AG20443 (cell line): ENCODE measurements at places on chromosomes 7 and 10.

DNA sequence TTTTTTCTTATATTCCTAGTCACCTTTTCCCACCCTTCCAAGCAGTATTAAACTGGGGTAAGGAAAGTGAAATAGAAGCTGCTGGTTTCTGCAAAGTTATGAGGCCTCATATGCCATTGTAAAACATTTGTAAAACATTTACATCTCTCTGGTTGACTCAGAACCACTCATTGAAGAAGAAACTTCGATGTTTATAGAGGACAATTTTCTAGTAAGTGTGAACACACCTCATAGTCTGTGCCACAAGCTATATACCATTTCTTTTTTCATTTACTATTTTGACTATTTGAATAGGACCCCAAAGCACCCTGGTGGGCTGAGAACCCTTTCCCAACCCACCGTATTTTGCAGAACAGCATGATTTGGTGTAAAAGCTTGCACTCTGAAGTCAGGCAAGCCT, 12.9 kb upstream of the ITGB1 start:
- no peak for DNase-seq

GRCh38 chr10:69952821-69953221, 99.8 kb upstream of the MACROH2A2 start:
- DNase-seq = no peak

DNA sequence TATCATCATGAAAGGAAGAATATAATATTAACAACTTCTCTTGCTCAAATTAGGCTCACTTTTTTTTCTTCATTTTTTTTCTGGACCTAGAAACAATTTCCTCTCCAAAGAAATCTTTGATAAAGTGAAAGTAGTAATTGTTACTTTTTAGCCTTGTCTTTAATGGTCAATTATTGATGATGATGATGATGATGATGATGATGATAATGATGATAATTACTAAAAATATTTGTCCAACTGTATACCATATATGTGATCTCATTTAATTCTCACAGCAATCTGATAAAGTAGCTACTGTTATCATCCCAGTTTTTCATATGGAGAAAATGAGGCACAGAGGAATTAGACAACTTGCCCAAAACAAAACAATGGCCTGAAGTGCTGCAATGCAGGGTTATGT, 12.8 kb downstream of the PRKG1 start:
- DNase-seq = no peak

DNA sequence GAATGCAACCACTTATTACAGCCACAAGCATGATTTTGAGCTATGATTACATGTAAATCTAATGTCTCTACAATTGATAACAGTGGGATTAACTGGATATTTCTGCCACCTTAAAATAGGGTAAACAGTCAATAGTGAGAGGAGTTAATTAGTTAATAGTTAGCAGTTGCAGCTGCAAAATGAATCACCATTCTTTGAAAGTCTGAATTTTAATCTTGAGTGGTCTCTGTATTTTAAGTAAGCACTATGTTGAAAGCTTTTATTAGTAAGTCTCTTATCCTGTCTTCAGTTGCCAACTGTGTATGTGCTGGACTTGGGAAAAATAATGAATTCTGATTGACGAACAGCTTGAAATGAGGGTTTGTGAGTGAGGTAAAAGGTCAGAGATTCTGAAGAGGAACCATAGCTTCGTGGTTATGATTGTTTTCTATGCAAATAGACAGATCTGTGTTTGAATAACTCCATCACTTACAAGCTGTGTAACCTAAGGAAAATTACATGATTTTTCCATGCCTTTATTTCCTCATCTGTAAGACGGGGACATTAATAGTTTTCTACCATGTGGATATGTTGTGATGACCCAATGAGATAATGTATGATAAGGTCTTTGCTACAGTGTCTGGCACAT, 75.2 kb downstream of the RNLS start:
- DNase-seq = no peak

- DNase-seq = peak; percentile 74
These were observed 45.7 kb downstream of the LYZL2 start for GRCh38 chr10:30583778-30584415.

DNA sequence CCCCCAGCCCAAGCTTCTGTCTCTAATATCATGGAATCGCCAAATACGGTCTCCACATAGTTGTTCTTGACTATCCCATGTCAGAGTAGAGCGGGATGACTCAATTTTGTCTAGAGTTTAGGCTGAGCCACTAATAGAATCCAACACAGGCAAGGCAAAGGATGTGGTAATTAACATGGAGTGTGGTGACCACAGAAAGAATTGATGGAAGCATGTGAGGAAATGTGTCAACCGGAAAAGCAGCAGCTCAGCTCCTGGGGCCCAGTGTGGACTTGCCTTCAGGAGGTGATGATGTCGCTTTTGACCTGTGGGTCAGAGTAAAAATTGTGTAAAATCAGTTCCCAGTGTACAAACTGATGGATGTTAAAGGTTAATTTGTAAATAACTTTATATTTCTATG, 139.3 kb upstream of the KLF6 start:
- peak; percentile 77 for DNase-seq

GRCh38 chr10:3772361-3773171, 12.4 kb downstream of the KLF6 start:
- DNase-seq = no peak

DNA sequence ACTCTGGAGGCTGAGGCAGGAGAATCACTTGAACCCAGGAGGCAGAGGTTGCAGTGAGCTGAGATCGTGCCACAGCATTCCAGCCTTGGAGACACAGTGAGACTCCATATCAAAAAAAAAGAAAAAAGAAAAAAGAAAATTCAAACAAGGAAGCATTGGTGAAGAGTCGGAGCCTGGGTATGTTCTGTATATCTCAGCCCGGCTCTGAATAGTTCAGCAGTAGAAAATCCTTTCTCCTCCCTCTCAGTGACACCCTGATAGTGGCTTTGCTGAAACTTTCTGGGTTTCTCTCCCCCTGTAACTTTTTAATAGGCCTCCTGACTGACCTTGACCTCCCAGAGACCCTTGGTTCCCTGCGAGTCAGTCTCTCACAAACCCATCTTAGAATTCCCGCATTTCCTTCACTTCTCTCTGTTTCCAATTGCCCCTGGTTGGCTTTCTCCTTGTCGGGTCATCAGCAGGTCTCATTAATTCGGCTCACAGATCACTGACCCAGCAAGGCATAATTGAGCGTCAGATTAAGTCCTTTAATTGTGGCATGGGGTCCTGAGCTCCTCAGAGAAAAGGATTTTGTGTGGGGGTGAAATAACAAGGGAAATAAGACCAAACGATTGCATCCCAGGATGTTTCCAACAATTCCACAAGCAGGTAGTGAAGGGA, 541.6 kb upstream of the NRP1 start:
- no peak for DNase-seq

- DNase-seq = no peak
These were observed 208.3 kb downstream of the JAZF1 start for GRCh38 chr7:27972276-27972675.

DNA sequence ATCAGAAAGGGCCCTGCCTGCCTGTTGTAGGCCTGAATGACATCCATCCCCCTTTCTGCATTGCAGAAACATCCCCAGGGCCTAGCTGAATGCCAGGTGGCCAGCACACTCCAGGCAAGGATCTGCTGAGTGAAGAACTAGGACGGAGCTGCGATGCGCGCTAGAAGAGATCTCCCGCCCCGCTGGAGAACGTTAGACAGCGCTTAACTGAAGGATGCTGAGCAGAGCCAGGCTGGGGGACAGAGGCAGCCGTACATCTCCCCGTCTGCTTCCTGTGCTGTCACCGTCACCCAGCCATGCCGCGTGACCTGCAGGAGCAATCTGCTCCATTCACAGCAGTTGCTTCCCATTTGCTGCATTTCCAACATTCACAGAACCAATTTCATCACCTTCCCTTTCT, 73.3 kb downstream of the FAM53B start:
- no peak for DNase-seq

GRCh38 chr10:44278837-44279324, 106.0 kb downstream of the CXCL12 start:
- DNase-seq = peak; percentile 61

GRCh38 chr7:25216837-25217236, 11.4 kb downstream of the NPVF start:
- peak; percentile 22 for DNase-seq
